GM20000 (cell line): ENCODE measurements at places on chromosomes 13 and 19.
A peak's percentile ranks its signal among the peaks of the same experiment; 100 is the strongest.

- no peak for DNase-seq
Measured at GRCh38 chr19:27740396-27740795, 1472.6 kb downstream of the UQCRFS1 start.

- no peak for DNase-seq
Measured at GRCh38 chr13:44403461-44404056, 29.9 kb downstream of the SERP2 start.

GRCh38 chr13:42876270-42876714, 94.9 kb downstream of the FAM216B start:
- peak; percentile 73 for DNase-seq

- no peak for DNase-seq
Measured at GRCh38 chr13:104143760-104144416, 1077.7 kb upstream of the SLC10A2 start.

DNA sequence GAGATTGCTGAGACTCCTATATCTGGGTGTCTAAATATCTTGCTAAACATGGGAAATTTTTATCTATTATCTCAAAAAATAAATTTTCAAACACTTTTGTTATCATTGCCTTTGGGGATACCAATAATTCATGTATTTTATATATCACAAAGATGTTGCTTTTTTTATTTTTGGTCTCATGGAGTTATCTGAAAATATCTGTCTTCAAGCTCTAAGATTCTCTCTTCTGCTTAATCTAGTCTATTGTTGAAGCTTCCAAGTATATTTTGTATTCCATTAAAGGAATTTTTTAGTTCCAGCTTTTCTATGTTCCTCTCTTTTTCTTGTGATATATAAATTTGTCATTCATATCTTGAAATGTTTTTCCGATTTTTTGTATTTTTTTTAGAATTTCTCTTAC, 812.0 kb downstream of the DACH1 start:
- no peak for DNase-seq

- DNase-seq: peak; percentile 9
Measured at GRCh38 chr13:103067751-103068555, 1.7 kb upstream of the SLC10A2 start.

DNA sequence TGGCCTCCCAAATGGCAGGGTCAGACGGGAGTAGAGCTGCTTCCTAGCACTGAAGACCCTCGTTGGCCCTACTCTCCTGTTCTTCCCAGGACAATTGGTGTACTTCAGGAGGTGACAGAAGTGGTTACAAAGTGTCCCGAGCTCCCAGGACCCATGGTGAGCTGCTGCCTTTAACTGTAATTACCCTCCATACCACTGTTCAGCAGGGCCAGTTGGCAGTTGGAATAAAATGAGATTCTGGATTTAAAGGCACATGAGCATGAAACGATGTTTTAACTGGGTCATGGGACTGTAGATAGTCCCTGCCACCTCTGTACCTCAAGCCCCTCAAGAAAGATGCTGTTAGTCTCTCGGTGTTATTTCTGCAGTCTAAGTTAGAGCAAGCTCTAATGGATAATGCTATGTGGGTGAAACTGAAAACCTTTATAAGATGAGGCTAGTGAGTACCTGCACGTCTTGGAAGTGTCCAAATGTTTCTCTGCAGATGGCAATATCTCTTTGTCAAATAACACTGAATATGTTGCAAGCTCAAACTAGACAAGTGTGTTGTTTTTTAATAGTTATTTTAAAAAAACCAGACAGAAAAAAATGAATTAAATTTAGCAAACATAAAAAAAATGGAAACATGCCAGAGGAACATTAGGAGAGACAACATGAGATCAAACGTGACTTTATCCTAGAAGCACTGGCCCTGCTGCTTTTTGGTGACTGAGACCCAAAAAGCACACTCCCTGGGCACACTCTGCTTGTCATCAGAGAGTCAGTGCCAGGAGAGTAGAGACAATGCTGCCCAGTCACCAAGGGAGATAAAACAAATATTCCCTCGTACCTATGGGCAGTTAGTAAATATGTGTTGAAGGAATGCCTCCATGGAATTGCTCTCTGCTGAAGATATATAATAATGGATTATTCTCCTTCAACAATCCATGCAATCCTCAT, 266.3 kb downstream of the LMO7 start:
- no peak for DNase-seq

- DNase-seq: no peak
Measured at GRCh38 chr19:16420336-16420676, 51.5 kb downstream of the EPS15L1 start.

DNA sequence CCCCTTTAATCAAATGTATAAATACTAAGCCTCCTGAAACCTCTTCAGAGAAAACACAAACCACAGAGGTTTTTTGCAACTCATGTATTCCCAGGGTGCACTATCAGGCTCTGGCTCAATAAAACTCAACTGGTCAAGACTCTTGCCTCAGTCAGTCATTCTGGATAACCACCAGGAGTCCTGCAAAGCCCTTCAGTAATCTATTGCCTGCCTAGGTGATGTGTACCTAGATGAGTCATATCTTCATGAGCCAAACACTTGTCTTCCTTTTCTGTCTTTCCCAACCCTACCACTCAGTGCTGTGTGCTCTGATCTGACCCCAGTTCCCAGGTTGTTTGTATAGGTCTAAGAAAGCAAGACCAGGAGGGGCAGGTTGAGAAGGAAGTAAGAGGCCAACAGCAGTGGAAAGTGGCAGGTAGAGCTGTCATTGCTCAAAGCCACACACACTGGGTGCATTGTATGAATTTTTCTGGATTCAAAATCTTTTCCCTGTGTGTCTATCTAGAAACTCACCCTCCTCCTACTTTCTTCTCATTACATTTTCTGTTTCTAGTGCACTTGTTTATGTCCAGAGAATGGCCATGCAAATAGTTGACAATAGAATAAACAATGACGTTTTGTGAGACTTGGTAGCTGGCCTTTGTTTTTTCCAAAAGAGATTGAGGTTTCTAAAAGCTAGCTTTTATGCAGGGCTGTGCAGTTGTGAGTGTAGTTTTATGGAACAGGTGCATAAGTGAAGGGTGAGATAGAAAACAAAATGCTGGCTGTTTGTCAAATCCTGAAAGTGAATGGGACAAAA, 48.1 kb downstream of the PSG1 start:
- DNase-seq: no peak

GRCh38 chr19:11035441-11036377, 53.6 kb upstream of the LDLR start:
- peak; percentile 94 for DNase-seq

GRCh38 chr13:72842991-72843390, 61.1 kb downstream of the PIBF1 start:
- DNase-seq: no peak

- peak; percentile 79 for DNase-seq
Measured at GRCh38 chr19:48745208-48745995, 1.3 kb downstream of the IZUMO1 start.
